ENCODE measurements at places on chromosomes 3 and 15.

DNA sequence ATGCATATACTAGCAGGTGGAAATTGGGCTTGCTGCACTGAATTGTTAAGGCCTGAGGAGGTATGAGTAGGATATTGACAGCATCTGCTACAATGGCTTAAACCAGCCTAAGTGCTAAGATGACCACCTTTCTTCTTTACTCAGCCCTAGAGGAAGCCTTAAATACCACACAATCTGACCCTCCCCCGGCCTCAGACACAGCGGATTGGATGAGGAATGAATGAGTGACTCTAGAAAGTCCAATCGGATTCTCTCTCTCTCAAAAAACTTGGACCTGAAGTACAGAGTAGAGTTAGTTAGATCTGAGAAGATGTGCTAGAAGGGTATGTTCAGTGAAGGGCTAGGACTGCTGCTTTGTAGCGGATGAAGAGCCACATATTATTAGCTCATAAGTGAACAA lies 39.9 kb upstream of the C3orf49 start:
- no peak for DNase-seq

DNA sequence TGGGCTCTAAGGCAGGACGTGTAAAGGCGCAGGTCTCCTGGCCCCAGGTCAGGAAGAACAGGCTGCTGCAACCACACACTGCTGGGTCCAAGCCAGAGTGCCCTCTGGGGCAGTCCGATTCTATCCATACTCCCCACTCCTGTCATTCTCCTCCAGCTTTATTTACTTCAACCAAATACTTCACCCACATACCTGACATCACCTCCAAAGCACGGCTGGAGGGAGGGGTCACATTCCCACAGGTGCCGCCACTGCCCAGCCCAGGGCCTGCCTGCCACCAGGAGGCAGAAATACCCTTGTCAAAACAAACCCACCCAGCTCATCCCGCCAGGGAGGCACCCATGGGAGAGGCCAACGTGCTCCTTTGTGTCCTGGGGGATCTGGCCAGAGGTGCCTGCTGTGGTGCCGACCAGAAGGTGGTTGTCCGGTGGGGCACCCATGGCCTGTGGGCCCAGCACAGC lies 100.4 kb downstream of the DAPK2 start:
- no peak for DNase-seq

DNA sequence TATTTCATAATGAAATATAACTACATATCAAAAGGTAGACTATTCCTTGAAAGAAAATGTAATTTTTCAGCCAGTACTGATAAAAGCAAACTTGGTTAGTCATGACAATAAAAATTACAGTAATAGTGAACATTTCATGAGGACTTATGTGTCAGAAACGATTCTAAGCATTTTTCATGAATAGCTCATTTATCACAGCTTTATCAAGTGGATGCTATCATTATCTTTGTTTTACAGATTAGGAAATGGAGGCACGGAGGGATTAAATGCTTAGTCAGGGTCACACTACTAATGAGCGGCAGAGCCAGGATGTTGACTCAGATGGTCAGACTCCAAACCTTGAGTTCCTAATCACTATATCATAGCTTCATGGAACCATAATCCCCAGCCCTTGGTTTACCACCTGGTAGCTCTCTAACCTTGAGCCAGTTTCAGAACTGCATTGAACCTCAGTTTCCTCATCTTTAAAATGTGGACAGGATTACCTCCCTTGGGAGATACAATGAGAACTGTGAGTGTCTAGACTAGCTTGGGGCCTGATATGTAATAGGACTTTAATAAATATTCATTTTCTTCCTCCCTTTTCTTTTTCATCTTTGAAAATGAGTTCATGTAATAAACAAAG lies 85.4 kb downstream of the TNIK start:
- peak; percentile 62 for DNase-seq

- no peak for DNase-seq
Observed at GRCh38 chr3:177521305-177521704, 324.0 kb upstream of the TBL1XR1 start.

DNA sequence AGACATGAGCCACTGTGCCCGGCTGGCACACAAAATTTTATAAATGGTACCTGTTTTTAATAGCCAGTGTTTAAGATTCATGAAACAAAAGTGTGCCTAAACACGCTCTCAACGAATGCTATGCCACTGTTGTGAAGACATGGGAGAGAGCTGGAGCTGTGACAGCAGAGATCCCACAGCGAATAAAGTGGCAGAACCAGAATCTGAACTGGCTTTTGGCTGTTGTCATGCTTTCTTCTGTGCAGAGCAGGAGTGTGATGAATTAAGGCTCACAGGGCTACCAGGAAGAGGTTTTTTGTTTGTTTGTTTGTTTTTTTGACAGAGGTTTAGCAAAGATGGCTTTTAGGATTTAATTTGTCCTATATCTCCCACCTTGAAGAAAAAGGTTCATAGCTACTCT lies 14.5 kb downstream of the PTPRG start:
- DNase-seq: no peak

DNA sequence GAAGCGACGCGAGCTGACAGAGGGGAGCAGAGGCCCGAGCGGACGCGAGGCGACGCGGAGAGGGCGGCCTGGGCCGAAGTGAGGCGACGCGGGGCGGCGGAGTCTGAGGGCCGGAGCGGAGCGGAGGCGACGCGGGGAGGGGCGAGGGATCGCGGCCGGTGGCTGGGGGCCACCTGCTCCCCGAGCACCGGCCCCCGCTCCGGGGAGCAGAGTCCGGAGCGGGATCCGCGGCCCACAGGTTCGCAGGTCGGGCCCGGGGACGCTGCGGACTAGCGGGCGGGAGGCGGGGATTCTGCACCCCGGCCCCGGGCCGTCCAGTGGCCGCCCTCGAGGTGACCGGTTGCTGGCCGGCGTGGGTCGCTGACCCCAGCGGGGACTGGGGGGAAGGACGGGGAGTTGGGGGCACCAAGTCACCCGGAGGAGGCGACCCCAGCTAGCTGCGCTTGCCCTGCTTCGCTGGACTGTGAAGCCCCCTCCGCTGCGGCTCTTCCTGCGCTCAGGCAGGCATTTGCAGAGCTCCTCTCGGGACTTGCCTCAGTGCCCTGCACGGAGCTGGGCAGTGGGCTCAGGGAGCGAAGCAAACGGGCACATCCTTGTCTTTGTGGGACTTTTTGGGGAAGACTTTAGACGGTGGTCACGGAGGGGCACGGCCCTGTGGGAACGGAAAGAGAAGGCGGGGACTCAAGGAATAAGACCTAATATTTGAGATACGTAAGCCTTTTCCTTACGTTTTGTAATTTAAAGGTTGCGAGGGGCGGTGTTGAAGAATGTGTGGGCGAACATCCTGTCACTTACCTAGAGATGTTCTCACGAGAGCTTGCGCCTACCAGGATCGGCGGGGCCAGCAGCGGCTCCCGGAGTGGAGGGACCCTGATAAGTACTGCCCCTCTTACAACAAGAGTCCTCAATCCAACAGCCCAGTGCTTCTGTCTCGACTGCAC lies 566 bp downstream of the HMCES start:
- DNase-seq: peak; percentile 67

- no peak for DNase-seq
Observed at GRCh38 chr3:28207000-28207733, 34.3 kb upstream of the CMC1 start.

DNA sequence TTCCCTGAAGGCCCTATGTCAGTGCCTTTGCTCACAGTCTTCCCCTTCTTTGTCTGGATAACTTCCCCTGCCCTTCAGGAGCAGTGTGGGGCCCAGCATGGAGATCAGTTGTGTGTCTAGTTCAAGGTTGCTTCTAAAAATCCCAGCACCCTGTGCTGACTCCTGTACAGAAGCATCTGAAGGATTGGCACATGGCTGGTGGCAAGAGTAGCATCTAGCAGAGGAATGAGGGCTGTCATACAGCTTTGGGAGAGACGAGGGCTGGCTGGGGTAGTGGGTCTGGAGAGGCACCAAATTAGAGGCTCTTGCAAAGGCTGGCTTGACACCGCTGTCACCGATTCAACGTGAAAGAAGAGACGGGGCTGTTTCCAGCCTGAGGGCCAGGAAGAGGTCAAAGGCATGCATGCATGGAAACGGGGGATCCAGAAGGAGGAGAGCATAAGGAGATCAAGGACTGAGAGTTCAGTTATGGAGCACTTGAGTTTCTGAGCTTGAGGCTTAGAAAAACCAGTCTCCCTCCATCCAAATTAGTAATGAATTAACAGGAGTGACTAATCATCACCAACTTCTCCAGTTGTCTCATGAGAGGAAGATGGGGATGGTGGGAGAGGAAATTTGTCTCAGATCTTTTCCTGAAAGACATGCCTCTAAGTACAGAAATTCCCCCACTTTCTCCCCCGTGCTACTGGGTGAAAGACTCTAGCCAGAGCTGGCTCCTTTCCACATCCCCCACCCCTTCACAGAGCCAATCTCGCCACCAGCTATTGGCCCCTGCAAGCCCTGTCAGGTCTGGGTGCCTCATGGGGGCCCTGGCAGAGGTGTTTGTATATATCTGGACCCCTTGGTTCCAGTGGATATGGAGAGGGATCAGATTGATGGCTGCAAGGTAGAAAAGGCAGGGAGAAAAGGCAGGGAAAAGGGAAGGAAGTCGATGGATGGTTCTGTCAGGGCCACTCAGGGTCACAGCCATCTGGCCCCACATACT lies 45.9 kb downstream of the SLCO2A1 start:
- DNase-seq: no peak

DNA sequence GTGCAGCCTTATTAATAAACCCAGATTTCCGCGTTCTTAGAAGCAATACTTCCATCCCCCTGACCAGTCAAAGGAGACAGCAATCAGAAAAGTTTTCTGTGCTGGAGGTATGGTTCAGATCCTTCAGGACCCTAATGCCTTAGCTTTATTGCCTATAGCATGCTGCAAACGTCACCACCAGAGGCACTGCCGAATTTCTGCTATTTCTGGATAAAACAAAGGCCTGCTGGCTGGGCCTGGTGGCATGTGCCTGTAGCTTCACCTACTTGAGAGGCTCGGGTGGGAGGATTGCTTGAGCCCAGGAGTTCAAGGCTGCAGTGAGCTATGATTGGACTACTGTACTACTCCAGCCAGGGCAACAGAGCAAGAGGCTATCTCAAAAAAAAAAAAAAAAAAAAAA lies 407.2 kb downstream of the FOXP1 start:
- no peak for DNase-seq

- peak; percentile 84 for DNase-seq
Observed at GRCh38 chr3:173584838-173585831, 187.6 kb downstream of the NLGN1 start.

GRCh38 chr3:193407688-193408087 lies 29.1 kb upstream of the ATP13A5 start:
- no peak for DNase-seq

- peak; percentile 23 for DNase-seq
Observed at GRCh38 chr3:65595222-65596028, 443.3 kb downstream of the MAGI1 start.

DNA sequence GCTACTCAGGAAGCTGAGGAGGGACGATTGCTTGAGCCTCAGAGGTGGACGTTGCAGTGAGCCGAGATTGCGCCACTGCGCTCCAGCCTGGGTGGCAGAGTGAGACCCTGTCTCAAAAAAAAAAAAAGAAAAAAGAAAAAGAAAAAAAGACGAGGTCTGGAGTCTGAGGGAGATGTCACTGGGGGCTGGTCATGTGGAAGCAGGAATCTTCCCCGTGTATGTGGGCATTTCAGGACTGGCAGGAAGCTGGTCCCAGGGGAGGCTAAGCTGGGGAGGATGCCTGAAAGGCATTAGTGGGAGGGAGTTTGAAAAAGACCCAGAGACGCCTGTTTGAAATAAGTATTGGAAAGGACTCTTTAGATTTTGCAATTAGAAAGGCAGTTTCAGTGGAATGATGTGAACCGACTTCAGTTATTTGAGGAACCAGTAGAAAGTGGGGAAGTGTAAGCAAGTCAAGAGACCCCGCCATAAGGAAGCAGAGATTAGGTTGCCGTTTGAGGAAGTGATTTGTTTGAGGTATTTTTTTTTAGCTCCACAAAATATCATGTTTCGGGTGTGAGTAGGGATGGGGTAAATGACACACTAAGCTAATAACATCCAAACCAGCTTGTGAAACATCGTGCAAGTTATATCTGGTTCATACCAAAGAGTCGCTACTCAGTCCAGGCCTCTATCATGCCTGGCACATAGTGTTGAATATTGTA lies 55.5 kb downstream of the ST6GAL1 start:
- DNase-seq: no peak

- no peak for DNase-seq
Observed at GRCh38 chr3:129289201-129289921, 10.7 kb downstream of the HMCES start.

DNA sequence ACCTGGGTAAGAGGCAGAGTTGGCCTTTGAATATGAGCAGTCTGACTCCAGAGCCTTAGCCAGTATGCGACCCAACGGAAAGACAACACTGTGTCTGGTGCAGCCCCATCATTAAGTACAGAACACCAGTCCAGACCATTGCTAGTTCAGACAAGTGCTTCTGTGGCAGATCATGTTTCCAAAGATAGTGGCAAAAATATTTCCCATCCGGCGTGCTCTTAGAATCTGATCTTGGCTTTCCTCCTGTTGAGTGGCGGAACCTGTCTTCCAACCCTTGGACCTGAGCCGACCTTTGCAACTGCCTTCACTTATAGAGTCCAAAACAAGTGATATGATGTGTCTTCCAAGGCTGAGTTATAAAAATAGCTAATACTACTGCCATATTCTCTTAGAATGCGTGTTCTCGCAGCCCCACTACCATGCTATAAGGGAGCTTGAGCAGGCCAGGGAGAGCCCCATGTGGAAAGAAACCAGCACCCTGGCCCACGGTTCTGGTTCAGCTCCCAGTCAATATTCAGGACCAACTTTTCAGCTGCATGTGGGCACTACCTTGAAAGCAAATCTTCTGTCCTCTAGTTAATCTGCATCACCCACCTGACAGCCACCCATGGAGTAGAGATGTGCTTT lies 322.4 kb upstream of the SLCO3A1 start:
- DNase-seq: no peak

- DNase-seq: peak; percentile 3
Observed at GRCh38 chr3:103184772-103185171, 750.0 kb downstream of the ZPLD1 start.

DNA sequence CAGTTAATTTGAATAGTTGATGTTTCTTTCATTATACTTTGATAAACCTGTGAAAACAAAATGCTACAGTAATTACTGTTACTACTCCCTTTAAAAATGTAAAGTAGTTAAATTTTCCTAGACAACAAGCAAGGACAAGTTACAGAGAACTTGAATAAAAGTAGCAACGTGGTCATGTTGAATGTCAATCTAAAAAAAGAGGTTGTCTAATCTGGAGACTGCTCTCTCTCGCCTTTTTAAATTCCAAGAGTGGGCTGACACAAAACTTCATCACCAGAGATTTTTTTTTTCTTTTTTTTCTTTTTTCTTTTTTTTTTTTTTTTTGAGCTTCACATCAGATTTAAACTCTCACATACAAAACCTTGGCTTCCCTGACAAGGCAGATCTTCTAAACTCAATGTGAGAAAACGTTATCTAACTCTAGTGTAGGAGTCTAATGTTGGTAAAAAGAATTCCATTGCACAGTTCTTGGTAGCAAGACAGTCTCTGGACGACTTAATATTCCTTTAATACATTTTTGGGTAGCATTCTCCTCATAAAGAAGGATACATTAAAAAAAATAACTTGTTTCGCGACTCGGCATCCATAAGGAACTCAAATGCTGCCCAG lies 4.1 kb downstream of the FOXP1 start:
- no peak for DNase-seq

DNA sequence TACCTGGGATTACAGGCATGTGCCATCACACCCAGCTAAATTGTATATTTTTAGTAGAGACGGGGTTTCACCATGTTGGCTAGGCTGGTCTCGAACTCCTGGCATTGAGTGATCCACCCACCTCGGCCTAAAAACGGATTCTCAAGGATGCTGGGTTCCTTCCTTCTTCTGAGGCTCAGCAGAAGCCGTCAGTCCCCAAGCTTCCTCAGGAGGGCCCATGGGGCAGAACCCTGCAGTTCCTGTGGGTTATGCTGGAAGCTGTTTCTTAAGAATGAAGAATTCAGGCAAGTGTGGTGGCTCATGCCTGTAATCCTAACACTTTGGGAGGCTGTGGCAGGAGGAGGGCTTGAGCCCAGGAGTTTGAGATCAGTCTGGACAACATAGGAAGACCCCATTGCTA lies 29.0 kb upstream of the ZNF710 start:
- no peak for DNase-seq
